ENCODE measurements at places on chromosomes 7 and 10.
A peak's percentile ranks its signal among the peaks of the same experiment; 100 is the strongest.

- DNase-seq: no peak
Observed at GRCh38 chr7:132546366-132547127, 29.7 kb downstream of the PLXNA4 start.

- peak; percentile 11 for DNase-seq
Observed at GRCh38 chr7:149791-150636, 42.4 kb upstream of the FAM20C start.

GRCh38 chr10:33509231-33509831, 174.9 kb upstream of the NRP1 start:
- DNase-seq: peak; percentile 24

DNA sequence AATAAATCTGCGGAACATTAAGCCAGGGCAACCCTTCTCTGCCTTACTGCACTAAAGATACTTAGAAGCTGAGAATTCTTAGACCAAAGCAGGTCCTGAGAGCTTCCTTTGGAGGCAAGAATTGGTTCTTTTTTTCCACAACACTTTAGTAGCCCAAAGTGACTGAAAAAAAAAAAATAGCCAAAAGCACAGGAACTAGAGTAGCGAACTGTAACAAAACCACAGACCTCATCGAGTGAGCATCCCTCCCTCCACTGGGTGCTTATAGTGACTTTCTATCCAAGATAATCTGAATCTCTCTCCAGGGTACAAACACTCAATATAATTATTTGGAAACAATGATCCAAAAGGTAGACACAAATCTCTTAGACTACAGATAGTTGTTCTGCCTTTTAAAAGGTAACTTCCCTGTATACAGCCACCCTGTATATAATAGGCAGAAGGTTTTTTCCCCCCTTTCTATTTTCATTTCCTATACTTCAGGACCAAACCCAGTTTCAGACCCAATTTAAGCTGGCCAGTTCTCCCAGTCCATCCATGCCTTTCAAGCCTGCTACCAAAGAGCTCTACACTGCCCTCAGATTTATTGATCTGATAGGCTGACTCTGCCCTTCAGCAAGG, 31.6 kb upstream of the KCNIP2 start:
- DNase-seq: no peak

GRCh38 chr10:1483826-1484225, 253.5 kb downstream of the ADARB2 start:
- DNase-seq: no peak
